BJ (cell line): ENCODE measurements at places on chromosomes 5 and 9. TPM values are rescaled to one million over a fixed set of nuclear protein-coding genes. Genes with fewer than 3 reads are reported as not detected.

Gene MAP1B
- 27.1 and 30.9 TPM in 2 replicates for polyA plus RNA-seq

Gene TLX3
- not detected in 2 replicates for polyA plus RNA-seq

Gene DEPDC1B
- polyA plus RNA-seq: 6.5 and 6.8 TPM in 2 replicates

GRCh38 chr9:14405176-14405706, 91.3 kb upstream of the NFIB start:
- no peak for DNase-seq

GRCh38 chr5:115349001-115349817, 52.8 kb upstream of the CCDC112 start:
- peak; percentile 65 for DNase-seq

GRCh38 chr9:95516221-95516733, 494 bp downstream of the PTCH1 start:
- no peak for DNase-seq

GRCh38 chr5:159550951-159551350, 220.7 kb upstream of the IL12B start:
- DNase-seq: no peak

- DNase-seq: no peak
These were observed at the start of gene PCDHB6 for GRCh38 chr5:141149812-141150211. Gene PCDHB6 (plus strand): TSS chr5:141150057. CDS start chr5:141150258, 201 bp downstream.

GRCh38 chr9:83512621-83513020, 25.6 kb downstream of the FRMD3 start:
- DNase-seq: no peak

DNA sequence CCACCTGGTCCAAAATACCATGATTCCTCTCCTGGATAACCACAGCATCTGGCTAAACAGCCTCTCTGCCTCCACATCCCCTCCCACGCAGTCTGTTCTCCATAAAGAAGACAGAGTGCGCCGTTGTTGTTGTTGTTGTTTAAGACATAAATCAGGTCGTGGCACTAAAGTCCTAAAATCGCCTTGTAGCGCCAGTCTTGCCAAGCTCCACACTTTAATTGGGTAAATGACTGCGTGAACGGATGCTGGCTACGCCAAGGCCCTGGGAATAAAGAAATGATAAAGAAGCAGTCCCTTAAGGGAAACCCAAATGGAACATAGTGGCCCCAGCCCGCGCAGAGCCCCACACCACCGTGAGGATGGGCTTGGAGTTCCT, 364 bp upstream of the SFXN1 start:
- no peak for DNase-seq

DNA sequence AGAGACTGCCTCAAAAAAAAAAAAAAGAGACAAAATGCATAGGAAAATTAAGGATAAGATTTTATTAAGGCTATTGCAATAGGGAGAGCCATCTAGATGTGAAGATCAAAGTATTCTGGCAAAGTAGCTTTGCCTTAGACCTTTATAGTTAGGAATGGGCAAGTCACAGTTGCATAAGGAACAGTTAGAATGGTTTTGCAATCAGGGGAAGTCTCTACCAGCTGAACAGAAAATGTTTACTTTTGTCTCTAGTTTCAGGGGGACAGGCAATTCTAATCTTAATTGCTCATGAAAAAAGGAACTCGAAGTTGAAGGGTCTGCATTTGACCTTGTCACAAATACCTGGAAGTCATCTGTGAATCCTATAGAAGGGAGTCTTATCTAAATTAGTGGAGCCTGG, 13.1 kb upstream of the ATP6V1G1 start:
- no peak for DNase-seq
